Ovary (tissue), 10 donors: ENCODE measurements at places on chromosomes 2 and 18.

- no peak for DNase-seq
Observed at GRCh38 chr2:197322724-197323720, 12.4 kb upstream of the ANKRD44 start.

- DNase-seq = peak; percentile 30
Observed at GRCh38 chr2:227164763-227165291, 403 bp downstream of the COL4A3 start.

DNA sequence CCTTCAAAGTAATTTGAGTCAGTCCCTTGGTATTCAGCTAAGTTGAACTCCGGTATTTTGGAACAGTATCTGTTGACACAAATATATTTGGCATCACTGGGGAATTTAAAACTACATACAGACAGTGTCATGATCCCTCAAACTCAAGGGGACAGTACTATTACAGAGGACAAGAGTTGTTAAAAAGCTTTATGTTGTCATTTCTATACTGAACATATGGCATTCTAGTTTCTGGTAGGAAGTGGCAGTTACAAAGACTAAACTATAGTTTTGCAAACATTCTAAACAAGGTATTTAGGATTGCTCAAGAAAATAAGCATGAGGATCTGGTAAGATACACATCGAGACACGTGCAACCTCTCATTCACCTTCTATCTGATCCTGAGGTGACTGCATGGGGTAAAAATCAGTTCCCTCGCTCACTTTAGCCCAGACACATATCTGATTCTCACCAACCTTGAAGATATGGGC lies 16.6 kb upstream of the CCNYL1 start:
- no peak for DNase-seq

GRCh38 chr18:37321582-37322491 lies 243.8 kb downstream of the CELF4 start:
- no peak for DNase-seq

DNA sequence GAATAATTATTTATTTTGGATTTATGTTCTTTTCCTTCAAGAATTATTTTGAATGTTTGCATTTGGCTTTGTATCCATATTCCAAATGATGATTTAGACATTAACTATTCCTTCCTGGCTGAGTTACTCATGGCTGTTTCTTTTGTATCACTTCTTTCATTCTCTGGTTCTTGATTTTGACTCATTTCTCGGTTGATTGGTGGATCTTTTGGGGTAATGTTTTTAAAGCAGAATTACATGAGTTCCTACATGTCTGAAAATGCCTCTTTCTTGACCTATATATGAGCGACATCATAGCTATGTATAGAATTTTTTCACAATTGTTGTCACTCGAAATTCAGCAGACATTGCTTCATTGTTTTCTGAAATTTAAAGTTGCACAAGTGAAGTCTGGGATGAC lies 39.5 kb downstream of the CYP26B1 start:
- DNase-seq = no peak
